ENCODE measurements at places on chromosomes 12 and 14.
A peak's percentile ranks its signal among the peaks of the same experiment; 100 is the strongest.

DNA sequence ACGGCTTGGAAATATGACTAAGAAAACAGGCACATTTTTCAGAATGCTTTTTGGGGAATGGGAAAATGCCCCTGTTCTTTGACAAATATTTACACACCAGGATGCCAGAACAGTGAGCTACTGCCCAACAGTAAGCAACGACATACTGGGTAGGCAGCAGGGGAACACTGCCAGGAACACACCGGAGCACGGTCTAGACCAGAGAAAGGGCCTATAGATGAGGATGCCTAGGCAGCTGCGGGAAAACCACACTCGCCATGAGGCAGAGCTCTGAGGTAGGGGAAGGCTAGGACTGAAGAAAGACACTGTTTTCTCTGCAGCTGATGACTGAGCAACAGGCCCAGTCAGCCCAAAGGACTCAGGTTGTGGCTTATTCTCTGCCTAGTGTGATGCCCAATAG is 45.9 kb upstream of the COL2A1 start:
- DNase-seq: no peak

GRCh38 chr14:68780358-68781160 is 12.3 kb downstream of the ZFP36L1 start:
- no peak for DNase-seq

- no peak for DNase-seq
Measured at GRCh38 chr12:132489078-132489601, 811 bp upstream of the FBRSL1 start.

DNA sequence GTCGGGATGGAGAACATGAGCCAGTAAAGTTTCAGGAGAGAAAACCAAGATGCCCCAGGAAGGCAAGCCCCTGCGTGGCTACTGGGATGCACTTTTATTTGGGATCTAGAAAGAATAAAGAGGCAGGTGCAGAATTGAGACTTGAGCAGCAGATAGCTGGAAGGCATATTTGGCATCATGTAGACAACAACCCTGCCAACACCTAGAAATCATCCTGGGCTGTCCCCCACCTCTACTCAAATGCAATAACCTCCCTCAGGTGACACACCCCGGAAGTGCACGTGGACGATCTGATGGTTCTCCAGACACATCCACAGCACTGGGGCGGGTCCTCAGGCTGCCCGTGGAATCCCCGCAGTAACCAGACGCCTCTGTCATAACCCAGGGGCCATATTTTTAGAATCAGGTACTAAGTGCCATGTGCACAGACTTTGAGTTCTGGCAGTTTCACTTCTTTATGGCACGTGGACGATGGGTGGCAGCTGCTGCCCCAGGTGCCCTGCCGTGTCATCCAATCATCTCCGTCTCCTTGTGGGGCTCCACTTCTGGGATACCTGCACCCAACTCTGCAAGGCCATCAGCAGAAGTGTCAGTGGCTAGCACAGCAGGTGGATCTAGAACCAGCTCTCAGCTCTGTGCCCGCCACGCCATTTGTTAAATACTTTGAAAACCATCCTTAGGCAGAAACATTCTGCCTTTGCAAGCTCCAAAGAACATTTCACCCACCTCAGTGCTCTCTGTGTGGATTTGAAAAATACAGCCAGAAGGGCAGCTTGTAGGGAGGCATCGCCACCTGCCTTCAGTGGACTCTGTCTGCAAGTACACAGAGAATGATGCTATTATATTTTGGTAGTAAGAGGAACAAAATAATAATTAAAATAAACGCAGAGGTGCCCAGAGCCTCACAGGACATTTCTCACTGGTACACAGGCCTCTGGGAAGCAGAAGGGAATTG is 771.7 kb upstream of the TMEM132C start:
- DNase-seq: peak; percentile 71

GRCh38 chr12:115191342-115191741 is 507.4 kb upstream of the TBX3 start:
- DNase-seq: no peak

DNA sequence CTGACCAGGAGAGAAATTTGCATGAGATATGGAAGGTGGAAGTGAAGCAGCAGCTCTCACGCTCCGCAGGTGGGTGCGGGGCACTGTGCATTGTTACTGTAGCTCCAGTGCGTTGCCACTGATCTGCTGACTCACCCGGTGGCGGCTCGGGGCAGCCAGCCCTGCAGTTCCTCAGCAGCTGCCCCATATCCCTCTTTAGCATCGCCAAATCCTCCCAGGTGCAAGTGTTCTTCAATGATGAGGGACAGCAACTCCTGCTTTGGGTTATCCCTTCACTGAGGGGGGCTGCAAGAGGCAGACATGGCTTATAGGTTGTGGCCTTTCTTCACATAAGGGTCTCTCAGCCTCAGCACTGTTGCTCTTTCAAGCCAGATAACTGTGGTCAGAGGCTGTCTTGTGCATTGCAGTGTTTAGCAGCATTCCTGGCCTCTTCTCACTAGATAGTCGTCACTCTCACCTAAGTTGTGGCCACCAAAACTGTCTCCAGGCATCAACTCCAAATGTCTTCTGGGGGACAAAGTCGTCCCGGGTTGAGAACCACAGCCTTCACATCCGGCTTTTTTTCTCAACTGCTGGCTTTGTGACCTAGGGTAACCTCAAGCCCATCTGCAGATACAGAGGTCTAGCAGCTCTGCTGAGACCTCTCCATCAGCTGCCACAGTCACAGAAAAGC is 180.8 kb downstream of the EFCAB11 start:
- no peak for DNase-seq

GRCh38 chr12:131133994-131134393 is 180.3 kb downstream of the ADGRD1 start:
- no peak for DNase-seq

DNA sequence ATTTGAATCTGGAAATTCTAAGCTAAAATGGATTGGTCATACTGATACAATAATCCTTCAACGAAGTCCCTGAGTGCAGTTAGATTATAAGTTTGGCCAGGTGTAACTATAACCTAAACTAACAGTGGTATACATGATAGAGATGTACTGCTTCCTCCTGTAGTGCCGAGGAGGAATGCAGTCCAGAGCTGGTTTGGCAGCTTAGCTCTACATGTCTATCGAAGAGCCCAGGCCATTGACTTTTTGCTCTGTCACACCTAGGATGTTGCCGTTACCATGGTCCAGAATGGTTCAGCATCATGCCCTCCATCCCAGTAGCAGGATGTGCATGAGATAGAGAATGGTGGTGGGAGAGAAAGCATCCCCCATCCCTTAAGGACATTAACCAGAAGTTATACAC is 318.1 kb downstream of the ZFP36L1 start:
- DNase-seq: no peak

DNA sequence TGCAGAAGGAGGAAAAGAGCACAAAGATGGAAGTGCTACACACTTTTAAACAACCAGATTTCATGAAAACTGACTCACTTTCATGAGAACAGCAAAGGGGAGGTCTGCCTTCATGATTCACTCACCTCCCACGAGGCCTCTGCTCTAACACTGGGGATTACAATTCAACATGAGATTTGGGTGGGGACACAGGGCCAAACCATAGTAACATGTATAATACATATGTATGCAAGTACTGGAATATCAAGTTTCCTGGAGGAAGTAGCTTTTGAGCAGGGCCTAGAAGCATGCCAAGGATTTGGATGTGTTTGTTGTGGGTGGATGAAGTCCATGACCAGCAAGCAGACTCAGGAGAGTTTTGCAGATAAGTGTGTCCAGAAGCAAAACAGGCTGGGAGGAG is 409.0 kb downstream of the RGS6 start:
- no peak for DNase-seq

- no peak for DNase-seq
Measured at GRCh38 chr14:71212683-71213107, 305.4 kb downstream of the PCNX1 start.

DNA sequence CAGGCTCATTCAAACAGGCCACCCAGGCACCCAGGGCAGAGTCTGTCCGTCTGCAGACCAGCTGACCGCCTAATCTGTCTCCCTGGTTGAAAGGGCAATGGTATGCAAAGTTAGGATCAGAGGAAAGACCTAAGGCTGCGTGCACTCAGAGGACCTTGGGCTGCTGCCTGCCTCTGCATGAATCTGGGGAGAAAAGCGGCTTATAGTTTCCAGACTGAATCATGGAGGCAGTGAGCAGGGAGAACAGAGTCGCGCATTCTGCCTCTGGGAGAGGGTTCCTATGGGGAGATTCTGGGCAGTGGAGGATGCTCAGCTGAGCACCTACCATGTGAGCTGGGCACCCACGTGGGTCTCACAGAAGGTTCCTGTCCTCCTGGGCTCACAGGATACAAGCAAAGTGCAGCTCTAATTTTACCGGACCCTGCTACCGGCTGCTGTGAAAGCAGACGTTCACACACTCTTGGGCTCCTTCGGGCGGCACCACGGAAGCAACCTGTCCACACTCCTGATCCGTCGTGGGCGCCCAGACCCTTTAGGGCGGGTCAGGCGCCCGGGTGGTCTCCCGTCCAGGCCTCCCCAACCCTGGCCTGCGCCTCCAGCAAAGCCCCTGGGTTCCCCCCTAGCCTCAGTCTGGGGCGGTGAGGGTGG is 772 bp downstream of the SCARB1 start:
- DNase-seq: peak; percentile 42

- no peak for DNase-seq
Measured at GRCh38 chr14:96092936-96093335, 53.8 kb downstream of the C14orf132 start.

- no peak for DNase-seq
Measured at GRCh38 chr12:91778091-91778832, 367.4 kb downstream of the BTG1 start.

DNA sequence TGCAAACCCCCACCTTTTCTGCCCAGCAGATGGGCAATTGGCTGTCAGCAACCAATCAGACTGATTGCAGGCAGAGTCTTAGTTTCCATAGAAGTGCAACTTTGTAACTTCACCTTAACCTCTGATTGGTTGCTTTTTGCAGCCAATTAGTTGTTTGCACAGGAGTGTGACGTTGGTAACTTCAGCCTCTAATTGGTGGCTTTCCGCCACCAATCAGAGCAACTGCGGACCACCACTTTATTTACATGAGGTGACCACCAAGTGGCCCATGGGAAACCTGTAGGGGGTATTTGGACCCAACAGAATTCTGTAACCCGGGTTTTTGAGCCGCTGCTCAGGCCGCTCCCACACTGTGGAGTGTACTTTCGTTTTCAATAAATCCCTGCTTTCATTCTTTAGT is 32.3 kb downstream of the CDKN1B start:
- no peak for DNase-seq
